ENCODE measurements at places on chromosomes 4 and X.

- DNase-seq, result no peak
Observed at GRCh38 chr4:40144716-40145115, 52.1 kb upstream of the RHOH start.

DNA sequence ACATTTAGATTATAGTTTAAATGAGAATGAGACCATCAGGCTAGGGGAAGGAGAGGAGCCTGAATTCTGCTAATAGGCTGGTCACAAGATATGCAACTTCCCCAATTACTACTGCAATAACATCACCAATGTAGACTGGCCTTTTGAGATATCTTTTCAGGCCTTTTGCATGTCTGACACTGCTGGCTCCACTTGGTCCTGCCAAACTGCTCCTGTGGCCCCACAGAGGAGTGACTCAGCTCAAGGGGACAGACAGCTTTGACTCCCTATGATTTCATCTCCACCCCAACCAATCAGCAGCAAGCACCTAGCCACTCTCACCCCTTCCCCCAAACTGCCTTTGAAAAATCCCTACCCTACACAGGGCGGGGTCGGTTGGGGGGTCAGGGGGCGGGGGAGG, 22.8 kb downstream of the GPRIN3 start:
- DNase-seq, result no peak

GRCh38 chrX:153468008-153468580, 2.3 kb downstream of the HAUS7 start:
- DNase-seq, result no peak

DNA sequence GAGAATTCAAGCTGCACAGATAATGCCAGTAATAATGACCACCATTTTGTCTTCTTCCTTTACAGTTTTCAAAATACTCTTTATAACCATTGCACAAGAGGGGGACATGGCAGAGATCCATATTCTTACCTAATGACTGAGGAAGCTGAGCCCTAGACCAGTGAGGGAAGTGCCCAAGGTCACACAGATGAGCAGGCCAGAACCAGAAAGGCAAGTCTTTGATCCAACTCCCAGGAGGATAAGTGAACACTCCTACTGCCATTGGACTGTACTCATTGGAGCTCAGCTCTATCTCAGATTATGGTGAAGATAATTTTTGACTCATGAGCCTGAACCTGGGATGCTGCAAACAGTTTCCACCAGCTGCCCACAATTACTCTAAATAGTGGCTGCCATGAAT, 28.6 kb downstream of the AMER1 start:
- DNase-seq, result no peak

GRCh38 chr4:46946919-46947536, 38.0 kb upstream of the COX7B2 start:
- no peak for DNase-seq

DNA sequence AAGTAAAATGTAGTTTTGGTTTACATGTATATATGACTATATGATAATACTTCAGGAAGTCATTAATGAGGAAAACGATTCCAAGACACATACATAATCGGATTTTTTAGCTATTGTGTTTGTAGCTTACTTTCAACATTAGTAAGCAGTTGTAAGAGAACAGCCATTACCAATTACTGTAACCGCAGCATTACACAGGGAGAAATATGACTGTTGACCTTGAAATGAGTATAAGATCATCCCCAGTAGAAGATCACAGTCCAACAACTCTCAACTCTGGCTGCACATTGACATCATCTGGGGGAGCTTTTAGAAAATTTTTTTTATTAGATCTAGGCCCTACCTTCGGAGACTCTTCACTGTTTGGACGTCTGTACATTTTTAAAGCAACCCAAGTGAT, 762.0 kb upstream of the MAGEB2 start:
- DNase-seq, result no peak

DNA sequence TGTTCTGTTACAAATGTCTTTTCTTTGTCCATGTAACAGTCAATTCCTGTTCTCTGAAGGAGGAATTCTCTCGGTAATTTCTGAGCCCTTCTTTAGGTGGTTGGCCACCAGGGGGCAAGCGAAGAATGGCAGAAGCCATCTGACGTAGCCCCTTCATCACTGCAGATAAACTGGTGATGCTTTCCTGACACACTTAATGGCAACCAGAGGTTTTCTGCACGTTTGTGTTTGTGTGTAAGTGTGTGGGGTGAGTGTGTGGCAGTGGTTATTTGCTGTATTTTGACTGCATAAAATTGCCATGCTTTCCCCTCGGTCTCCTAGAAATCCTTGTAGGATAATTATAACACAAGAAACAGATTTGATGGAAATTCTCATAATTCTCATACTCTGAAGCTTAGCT, 64.8 kb upstream of the STOX2 start:
- DNase-seq, result peak; percentile 16

- DNase-seq, result no peak
Observed at GRCh38 chr4:7422898-7423180, 11.9 kb downstream of the PSAPL1 start.
